ENCODE measurements at places on chromosomes 16 and 17.

- DNase-seq = no peak
Observed at GRCh38 chr17:5780476-5780875, 196.2 kb upstream of the NLRP1 start.

DNA sequence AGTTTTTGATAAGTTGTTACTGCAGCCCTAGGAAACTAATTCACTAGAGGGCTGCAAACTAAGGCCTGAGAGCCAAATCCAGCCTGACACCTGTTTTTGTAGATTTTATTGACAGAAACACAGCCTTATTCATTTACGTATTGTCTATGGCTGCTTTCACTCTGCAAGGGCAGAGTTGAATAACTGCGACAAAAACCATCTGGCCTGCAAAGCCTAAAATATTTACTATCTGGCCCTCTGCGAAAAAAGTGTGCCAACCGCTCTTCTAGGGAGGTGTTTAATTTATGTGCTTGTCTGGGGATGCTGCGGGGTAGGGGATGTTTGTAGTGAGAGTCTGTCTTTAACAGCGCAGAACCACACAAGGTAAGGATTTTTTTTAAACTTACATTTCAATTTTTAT, 165.0 kb upstream of the RBFOX1 start:
- peak; percentile 3 for DNase-seq

DNA sequence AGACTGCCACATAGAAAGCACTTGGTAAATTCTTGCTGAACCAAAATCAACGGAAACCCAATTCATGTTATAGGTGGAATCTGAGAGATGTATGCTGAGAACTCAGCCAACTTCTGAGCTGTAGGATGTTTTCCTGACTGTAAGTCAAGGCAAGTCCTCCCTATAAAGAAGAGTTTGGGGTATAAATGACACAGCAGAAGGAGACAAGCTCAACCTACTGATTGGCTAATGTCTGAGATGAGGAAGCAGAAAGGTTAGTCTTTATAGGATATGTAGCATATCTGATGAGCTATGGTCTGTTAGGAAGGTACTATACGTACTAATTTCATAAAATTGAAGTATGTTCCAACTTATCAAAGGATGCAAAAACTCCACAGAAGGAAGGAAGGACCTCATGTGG, 99.5 kb downstream of the XYLT1 start:
- DNase-seq = no peak

GRCh38 chr16:68445458-68445857, 2.9 kb downstream of the SMPD3 start:
- DNase-seq = peak; percentile 41

GRCh38 chr16:4220358-4220757, 21.5 kb downstream of the SRL start:
- no peak for DNase-seq

GRCh38 chr17:75287221-75287620, 2.0 kb downstream of the SLC25A19 start:
- no peak for DNase-seq

DNA sequence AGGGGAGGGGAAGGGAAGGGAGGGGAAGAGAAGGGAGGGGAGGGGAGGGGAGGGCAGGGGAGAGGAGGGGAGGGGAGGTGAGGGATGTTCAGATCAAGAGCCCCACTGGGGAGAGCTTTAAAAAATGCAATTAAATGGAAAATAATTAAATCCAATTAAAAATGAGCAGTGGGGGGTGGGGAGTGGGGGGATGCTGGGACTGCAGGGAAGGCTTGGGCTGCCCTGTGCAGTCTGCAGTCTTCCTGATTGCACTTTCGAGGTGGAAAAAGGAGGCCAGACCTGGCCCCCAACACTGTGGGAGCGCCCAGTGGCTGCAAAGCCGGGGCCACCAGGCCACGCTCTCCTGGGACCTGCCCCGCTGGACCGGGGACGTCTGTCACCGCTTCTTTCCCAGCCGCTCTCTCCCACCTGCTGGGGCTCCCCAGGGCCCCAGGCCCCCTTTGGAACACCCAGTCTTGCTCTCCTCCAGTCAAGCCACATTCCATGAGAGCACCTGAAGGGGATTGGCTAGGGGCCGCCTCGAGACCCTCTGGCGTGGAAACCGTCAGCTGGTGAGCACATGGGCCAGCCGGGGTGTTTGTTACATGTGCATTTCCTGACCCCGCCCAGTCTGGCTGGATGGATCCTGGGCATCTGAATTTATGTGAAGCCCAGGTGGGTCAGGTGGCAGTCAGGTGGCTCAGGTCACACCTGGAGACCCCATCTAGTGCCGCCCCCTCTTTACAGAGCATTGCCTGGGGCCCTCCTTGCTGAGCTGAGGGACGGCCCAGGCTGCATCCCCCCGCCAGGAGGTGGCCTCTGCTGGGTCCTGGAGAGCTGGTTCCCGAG, 37.6 kb upstream of the CBFA2T3 start:
- DNase-seq = no peak

- DNase-seq = no peak
Observed at GRCh38 chr17:76565728-76566612, 19.7 kb downstream of the ST6GALNAC2 start.

DNA sequence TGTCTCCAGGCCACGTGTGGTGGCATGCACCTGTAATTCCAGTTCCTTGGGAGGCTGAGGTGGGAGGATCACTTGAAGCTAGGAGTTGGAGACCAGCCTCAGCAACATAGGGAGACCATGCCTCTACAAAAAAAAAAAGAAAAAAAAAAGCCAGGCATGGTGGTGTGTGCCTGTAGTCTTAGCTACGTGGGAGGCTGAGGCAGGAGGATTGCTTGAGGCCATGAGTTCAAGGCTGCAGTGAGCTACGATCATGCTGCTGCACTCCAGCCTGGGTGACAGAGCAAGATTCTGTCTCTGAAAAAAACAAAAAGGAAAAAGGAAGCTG, 103.9 kb downstream of the CMIP start:
- DNase-seq = no peak

DNA sequence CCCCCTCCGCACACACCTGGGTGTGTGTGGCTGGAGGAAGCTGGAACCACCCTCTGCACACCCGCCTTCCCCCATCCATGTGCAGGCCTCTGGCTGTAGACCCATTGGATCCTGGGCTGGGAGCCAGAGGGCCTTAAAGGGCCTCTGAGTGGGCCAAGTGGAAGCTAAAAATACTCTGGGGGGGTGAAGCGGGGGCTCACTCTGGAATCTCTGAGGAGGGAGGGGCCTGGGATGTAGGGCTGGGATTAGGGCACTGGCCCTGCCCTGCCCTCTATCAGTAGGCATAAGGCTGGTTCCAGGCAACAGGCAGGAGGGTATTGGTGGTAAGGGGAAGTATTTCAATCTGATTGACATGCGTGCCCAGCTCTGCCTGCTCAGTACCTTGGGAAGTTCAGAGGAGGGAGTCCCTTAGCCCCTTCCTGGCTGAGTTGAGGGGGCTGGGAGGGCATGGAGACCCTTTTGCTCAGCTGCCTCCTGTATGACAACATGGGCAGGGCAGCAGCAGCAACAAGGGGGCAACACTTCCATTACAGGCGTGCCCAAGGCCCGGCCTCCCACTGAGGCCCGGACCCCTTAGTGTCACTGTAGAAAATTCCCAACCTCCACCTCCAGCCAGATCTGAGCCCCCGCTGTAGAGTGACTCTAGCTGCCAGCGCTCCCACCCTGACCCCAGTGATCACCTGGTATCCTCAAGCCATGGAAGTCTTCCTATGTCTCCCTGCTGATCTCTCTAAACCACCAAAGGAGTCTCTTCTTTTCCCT, 5.2 kb downstream of the ITGA3 start:
- peak; percentile 62 for DNase-seq

DNA sequence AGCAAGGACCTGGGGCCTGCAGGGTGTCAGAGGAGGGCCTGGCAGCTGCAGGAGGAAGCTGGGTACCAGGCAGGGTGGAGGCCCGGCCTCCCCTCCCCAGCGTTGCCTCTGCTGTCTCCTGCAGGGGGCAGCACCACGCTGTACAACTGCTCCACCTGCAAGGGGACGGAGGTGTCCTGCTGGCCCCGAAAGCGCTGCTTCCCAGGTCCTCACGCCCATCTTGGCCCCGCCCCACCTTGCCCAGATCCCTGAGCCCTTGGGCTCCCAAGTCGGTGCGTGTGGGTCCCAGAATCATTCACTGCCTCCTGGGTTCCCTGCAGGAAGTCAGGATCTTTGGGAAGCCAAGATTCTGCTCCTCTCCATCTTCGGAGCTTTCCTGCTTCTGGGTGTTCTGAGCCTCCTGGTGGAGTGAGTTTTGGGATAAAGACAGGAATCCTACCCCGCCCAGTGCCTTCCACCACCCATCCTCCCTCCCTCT, 1.2 kb downstream of the TMEM95 start:
- DNase-seq = peak; percentile 71

DNA sequence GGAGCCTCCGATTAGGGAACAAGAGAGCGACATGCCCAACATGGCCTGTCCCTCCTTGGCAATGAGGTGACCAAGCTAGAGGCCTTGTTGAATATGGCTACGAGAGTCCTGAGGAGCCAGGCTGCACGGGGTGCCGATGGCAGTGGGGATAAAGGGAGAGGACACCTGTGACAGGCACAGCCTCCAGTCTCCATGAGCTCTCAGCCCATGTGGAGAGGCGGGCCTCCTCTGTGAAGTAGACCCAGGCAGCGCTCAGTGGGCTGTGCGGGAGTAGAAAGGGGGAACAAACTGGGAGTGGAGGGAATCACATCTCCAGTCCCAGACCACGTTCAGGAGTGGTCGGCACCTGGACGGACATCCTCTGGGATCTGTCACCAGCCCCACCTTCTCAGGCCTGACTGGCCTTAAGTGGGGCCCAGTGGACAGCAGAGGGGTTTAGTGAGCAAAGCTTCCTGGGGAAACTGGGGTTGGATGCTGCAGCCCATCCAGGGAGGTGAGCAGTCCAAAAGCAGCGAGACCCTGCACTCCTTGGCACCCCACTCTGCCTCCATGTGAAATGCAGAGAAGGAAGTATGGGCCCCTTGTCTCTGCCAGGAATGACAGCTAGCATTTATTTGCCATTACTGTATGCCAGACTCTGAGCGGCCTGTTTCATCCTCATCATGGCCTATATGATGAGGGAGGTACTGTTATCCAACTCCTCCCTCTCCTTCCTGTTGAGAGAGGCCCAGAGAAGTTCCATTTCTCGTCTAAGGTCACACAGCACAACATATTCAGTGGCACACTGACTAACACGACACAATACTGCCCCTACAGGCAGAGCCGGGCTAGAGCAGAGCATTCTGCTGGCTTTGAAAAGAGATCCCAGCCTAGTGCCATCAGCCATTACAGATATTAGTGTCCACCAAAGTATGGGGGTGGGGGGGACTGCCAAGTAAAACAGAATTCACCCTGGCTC, 4.5 kb upstream of the TMEM92 start:
- no peak for DNase-seq

DNA sequence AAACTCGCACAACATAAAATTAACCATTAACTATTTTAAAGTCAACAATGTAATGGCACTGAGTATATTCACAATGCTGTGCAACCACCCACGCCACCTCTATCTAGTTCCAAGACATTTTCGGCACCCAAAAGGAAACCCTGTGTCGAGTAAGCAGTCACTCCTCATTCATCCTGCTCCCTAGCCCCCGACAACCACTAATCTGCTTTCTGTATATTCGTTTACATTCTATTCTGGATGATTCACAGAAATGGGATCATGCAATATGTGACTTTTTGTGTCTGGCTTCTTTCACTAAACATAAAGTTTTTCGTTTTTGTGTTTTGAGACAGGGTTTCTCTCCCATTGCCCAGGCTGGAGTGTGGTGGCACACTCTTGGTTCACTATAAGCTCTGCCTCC, 42.2 kb upstream of the HAPSTR1 start:
- no peak for DNase-seq

DNA sequence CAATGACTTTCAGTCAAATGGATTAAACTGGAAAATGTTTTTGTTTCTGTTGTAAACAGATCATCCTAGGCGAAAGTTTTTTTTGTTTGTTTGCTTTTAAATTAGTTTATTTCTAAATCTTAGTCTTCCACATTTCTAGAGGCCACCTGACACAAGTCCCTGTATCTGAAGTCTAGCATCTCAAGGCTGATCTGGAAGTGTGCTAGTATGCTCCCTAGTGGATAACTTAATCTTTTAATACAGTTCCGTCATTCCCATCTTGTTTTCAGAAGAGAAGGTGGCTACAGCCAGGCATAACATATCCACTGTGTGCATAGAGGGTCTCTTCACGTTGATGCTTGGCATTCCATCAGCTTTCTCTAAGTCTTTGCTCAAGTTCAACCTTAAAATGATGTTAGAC, 7.6 kb downstream of the IFT20 start:
- DNase-seq = no peak

DNA sequence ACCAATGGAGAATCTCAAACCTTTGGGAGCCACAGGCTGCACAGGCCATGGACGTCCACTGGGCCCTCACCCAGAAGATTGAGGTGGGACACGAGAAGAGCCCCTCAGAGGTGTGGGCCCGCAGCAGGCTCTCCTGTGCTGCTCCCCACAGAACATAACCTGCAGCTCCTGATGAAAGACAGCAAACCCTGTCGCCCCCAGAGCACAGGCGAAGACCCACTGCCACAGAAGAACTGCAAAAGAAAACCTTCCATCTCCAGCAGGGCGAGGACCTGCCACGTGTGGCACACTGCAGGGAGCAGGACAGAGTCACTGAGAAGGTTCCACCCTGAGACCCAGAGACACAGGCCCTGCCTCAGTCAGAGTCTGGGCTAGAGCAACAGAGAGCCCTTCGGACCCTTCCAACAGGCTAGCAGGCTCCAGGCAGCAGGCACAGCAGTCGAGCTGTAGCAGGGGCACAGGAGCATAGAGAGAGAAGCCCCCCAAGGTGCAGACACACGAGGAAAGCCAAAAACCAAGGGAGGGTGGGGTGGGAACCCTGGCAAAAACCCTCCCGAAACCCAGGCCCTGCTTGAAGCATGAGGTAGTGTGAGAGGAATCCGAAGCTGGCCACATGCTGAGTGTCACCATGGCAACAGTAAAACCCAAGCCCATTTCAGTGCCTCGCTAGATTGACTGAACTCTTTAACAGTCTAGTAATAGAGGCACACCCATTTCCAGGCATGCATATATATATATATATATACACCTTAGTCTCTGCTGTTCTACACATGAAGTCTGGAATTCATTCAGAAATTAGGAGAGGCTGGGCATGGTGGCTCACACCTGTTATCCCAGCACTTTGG, 60.0 kb upstream of the CHMP6 start:
- DNase-seq = peak; percentile 61

All from renal pelvis (tissue), 12 donors.